ENCODE measurements at places on chromosomes 4 and X. TPM values are rescaled to one million over a fixed set of nuclear protein-coding genes. Genes with fewer than 3 reads are reported as not detected.

Gene MAGEA12
- total RNA-seq: not detected

Gene CSAG1
- not detected for total RNA-seq

Gene DOK7
- total RNA-seq: 0.17 TPM

Gene VGLL1
- total RNA-seq: not detected

Gene EIF4E
- 118 TPM for total RNA-seq

Gene SOWAHD
- 0.17 TPM for total RNA-seq

Gene MAGEC2
- not detected for total RNA-seq

Measured in smooth muscle cell of trachea (primary cell).